Amygdala (tissue), 56 donors: ENCODE measurements at places on chromosomes 4 and X.

GRCh38 chrX:81308086-81308829 lies 106.4 kb downstream of the SH3BGRL start:
- no peak for DNase-seq

DNA sequence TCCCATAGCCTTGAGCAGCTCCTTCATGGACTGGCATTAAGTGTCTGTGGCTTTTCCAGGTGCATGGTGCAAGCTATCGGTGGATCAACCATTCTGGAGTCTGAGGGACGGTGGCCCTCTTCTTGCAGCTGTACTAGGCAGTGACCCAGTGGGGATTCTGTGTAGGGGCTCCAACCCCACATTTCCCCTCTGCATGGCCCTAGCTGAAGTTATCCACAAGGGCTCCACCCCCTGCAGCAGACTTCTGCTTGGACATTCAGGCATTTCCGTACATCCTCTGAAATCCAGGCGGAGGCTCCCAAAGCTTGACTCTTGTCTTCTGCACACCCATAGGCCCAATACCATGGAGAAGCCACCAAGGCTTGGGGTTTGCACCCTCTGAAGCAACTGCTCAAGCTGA lies 89.3 kb upstream of the PGRMC2 start:
- DNase-seq = no peak

- no peak for DNase-seq
These were observed 44.8 kb upstream of the PRSS12 start for GRCh38 chr4:118397623-118397979.

- DNase-seq = no peak
These were observed 144.4 kb downstream of the ATG4A start for GRCh38 chrX:108235986-108236385.

- no peak for DNase-seq
These were observed 27.9 kb upstream of the PAPSS1 start for GRCh38 chr4:107747748-107748486.

- DNase-seq = no peak
These were observed 1328.7 kb downstream of the ADGRL3 start for GRCh38 chr4:62528874-62529273.

DNA sequence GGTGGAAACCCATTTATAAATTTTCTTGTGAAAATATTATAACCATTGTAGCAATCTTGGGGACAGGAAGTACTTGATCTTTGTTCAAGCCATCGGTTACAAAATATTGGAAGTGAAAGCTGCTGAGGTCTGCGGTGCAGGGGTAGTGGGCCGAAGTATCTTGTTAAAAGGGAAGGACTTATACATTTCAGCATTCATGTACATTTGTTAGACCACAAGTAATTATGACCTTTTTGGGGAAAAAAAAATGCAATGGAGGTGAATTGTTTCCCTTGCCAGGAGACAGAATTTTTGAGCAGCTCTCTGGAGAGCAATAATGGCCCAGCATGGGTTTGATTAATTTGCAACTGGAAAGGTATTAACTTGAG lies 121.3 kb downstream of the EGF start:
- DNase-seq = no peak

- DNase-seq = no peak
These were observed 151.2 kb upstream of the GATB start for GRCh38 chr4:151911970-151912369.

- DNase-seq = no peak
These were observed 93.2 kb downstream of the IL1RAPL2 start for GRCh38 chrX:104659005-104659744.

GRCh38 chr4:172654457-172654856 lies 514.2 kb upstream of the GALNT7 start:
- DNase-seq = no peak

GRCh38 chr4:89800012-89800516 lies 36.9 kb downstream of the SNCA start:
- no peak for DNase-seq

DNA sequence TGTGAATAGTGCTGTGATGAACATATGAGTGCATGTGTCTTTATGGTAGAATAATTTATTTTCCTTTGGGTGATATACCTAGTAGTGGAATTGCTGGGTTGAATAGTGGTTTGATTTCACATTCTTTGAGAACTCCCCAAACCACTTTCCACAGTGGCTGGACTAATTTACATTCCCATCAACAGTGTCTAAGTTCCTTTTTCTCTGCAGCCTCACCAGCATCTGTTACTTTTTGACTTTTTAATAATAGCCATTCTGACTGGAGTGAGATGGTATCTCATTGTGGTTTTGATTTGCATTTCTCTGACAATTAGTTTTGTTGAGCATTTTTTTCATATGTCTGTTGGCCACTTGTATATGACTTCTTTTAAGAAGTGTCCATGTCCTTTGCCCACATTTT lies 29.1 kb downstream of the JADE3 start:
- DNase-seq = no peak

DNA sequence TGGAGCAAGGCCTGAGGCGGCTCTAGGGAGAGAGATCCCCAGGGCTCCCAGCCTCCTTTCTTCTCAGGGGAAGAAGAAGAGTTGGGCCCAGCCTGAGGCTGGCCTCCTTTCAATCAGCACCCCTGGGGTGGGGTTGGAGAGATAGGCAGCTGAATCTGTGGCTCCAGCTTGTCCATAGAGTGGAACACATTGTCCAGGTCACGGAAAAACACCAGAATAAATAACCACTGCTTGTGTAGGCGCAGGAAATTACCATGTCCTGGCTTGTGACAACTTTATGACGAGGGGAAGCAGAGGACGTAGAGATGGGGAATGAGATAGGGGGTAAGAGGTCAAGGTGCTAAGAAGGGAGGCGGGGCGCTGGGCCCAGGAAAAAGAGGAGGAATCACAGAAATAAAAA lies 80.8 kb upstream of the EFNB1 start:
- no peak for DNase-seq

DNA sequence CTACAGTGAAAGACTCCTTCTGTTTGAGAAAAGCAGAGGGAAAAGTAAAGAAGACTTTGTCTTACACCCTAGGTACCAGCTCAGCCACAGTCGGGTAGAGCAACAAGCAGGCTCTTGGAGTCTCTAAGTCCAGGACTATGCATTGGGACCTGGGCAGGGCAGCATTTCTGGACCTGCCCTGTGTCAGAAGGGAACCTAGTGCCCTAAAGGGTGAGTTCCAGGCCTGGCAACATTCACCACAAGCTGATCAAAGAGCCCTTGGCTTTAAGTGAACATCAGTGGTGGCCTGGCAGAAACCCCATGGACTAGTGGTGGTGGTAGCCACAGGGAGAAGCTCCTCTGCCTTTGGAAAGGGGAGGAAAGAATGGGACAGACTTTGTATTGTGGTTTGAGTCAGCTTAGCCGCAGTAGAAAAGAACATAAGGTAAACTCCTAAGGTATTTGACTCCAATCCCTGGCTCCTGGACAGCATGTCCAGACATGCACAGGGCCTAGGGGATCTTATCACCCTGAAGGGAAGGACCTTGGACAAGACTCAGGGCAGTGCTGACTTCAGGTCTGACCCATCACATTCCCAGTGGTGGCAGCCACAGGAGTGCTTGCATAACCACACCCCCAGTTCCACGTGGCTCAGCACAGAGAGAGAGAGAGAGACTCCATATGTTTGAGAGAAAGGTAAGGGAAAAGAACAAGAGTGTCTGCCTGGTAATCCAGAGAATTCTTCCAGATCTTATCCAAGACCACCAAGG lies 32.6 kb downstream of the CCDC158 start:
- DNase-seq = no peak

GRCh38 chrX:10634392-10635161 lies 14.2 kb upstream of the MID1 start:
- DNase-seq = no peak

- DNase-seq = no peak
These were observed 486.6 kb upstream of the TENM3 start for GRCh38 chr4:181756451-181757095.

DNA sequence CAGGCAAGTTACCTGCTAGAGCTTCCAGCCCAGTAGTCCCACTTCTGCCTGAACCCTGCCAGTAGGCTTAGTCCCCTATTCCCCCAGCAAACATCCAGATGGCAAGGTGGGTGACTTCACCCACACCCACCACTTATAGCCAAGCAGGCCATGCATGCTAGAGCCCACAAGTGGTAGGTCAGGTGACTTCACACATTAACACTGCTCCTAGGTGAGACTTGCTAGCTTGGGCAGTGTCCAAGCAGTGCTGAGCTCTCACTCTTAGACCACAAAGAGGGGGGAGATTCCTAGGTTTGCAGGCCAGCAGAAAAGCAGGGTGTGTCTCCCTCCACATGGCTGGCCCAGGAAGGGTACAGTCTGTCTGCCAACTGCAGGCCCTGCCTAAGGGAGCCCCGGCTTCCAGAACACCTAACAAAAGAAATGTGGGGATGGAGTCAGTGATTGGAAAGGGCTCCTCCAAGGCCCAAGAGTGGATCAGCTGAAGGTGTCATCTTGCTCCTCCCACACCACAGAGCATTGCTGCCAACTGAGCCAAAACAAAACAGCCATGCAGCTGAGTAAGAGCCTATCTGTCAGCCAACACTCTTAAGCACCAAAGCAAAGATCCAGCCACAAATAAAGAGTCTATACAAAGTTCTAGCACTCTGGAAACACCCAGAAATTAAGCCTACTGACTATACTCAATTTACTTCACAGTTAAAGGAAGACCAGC lies 158.1 kb upstream of the USP38 start:
- no peak for DNase-seq

DNA sequence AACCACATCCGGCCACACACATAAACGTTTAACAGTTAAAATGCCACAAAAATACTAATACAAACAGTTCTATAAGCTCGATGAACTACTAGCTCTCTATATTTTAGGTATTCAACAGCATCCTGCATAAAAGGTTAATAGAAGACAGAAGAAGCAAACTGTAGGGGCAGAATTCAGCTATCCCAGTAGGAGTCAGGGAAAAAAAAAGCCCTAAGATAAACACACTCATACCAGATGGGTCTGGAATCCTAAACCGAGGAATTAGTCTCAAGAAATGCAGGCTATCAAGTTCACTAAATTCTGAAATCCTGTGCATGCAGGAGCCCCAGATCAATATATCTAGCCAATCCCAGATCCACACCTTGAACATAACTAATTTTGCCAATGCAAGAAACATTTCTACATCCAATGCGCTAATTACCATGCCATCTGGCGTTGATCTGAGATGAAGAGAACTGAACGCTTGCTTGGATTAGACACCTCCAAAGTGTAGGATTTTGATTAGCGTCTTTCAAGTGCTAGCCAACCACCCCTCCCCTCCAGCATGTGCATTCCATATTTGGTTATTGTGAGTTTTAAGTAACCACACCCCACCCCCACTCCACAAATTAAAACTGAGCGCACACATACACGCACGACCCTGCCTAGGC lies 512.2 kb upstream of the INTU start:
- DNase-seq = no peak

DNA sequence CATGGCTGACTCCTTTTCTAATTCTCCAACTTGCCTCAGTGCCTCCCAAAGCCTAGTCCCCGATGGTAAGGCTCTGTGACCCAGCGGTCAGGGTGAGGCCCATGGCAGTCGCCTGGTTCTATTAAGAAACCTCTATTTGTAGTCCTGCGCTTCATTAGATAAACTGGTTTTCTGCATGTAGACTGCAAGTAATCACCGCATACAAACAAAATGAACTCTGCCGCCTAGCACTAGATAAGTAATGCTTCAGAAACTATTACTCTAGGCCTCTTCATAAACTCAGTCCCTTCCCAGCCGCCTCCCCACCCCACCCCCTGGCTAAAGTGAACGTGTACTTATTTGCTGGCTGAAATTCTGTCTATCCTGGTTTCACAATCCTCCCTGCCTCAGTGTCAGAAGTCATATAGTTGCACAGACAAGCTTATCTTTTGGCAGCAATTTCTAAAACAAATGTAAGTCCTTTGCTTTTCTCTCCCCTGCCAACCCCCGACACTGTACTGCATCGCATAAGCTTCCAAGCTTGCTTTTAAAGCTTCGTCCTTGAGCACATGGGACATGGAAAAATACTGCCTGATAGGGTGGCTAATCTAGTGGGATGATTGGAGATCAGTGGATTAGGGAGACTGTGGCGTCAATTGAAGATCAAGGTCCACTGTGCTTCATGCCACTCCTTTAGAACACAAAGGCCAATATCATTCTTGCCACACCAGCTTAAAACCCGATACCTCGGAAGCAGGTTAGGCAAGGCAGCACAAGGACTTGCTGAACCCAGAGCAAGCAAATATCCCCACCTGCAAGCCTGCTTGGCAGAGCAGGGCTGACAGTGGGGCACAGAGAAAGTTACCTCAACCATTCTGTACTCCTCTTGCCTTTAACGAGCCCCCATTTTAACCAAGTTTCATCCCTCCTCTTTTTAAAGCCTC lies 125.8 kb downstream of the IRF2 start:
- DNase-seq = no peak

DNA sequence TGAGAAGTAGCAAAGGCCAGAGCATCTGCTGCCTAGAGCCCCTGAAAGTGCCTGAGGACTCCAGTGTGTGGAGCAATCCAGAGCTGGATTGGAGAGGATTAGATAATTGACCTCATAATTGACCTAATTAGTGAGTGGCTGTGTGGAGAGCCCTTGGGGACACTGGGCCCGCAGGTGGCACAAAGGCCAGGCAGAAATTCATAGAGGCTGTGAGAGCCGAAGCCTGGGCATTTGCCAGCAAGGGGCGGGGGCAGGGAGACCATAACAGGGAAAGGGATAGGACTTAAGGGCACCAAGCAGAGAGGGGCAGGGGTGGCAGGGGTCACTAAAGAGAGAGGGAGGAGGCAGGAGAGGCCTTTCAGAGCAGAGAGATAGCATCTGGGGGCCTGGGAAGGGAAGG lies 45.3 kb downstream of the EFNB1 start:
- DNase-seq = no peak

DNA sequence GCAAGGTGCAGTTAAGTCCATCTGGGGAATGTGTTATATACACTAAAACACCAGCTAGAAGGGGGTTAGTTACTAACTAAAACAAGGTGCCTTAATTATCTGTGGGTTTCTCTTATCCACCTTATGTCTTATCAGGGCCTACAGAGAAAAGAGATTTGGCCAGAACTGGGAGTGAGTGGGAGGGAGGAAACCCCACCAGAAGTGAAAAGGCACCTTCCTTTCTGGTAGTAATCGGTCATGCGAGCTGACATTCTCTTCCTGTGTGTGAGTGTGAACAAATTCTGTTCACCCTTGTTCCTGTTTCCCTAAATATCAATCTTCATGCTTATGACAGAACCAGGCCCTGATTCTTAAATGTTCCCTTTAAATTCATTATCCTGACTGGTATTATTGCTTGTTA lies 43.5 kb downstream of the SRPX2 start:
- no peak for DNase-seq

- DNase-seq = no peak
These were observed 29.0 kb upstream of the INPP4B start for GRCh38 chr4:142875117-142875516.

GRCh38 chr4:126563389-126563788 lies 1069.4 kb upstream of the INTU start:
- DNase-seq = no peak

GRCh38 chr4:65167719-65168118 lies 502.6 kb downstream of the EPHA5 start:
- DNase-seq = no peak
